Neural progenitor cell (in vitro differentiated cells): ENCODE measurements at places on chromosomes 4 and X. TPM values are rescaled to one million over a fixed set of nuclear protein-coding genes. Genes with fewer than 3 reads are reported as not detected.

The DAPP1 gene
- total RNA-seq: not detected in 2 replicates

The KCNIP4 gene
- total RNA-seq: 0.39 TPM in 1 of 2 replicates, not detected in the other

The REELD1 gene
- total RNA-seq: 0.06 TPM in 1 of 2 replicates, not detected in the other

The SERPINA7 gene
- total RNA-seq: not detected in 2 replicates

The VEGFD gene
- total RNA-seq: 0.46 TPM in 1 of 2 replicates, not detected in the other

The XKRX gene
- 1.4 and 1.5 TPM in 2 replicates for total RNA-seq

The LGI2 gene
- total RNA-seq: 0.56 and 0.99 TPM in 2 replicates

The DMRTC1 gene
- total RNA-seq: not detected in 2 replicates

The PLXNB3 gene
- total RNA-seq: 0.25 and 0.71 TPM in 2 replicates

The NCAPG gene
- total RNA-seq: 132 and 211 TPM in 2 replicates

GRCh38 chrX:29948653-29949052, 266.7 kb upstream of the MAGEB2 start:
- no peak for DNase-seq

GRCh38 chrX:30627818-30628652, 25.2 kb upstream of the GK start:
- DNase-seq: no peak

DNA sequence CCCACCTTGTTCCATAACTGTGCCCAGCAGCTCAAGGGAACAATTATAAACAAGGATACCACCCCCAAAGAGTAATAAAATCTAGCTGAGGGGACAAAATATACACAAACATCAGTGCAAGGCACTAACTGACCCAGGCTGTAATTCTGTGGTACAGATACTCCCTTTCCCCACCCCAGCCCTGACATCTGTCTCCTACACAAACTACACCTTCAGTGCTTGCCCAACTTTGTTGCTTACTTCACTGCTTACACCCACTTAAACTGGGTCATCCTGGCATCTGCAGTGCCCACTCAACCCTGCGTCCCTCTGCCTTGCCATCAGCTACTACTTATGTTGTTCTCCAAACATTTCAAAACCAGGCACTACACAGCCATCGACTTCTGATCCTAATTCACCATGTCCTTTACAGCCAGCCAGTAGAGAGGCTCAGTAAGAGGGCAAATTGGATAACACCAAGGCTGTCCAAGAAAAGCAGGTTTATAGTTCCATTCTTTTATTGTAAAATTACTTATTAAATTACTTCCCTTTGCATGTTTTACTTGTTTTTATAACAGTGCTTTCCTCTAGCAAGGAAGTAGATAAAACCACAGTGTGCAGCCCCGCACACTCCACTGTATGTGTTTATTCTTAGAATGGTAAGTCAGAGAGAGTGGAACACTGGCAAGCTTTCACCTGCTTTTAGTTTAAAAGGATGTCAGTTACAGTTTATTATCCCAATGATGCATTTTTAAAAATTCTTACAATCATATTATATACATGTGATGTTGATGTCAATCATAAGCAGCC, 149.6 kb downstream of the INPP4B start:
- DNase-seq: no peak

DNA sequence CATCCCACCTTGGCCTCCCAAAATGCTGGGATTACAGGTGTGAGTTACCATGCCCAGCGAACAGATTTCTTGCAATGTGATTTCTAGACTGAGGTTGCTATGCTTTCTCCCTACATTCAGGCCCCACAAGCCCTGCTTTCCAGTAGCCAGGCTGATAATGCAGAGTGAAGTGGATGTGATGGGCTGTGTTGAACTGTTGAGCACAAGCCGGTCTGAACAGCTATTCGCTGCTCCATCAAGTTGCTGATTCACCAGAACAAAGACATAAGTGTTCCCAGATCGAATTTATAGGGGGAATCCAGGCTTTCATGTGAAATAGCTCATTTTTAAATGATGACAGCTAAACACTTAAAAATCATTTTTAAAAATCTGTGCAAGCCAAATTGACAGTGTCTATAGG, 8.0 kb downstream of the NIPAL1 start:
- DNase-seq: no peak

DNA sequence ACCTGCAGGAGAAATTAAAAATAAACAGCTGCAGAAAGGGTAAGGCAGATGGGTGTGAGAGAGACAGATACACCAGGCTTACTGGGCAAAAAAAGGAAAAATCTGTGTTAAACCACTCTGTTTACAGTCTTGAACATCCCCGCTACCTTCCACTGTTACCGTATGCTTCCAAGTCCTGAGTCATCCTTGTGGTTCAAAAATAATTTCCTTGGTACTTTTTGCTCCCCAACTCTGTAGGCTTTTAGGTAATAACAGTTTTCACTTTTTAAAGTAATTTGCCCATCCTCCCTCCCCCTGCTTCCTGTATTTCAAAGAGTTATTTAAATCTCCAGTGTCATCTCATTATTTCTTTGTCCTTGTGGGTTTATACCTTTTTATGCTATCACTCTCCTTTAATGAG, 210.1 kb upstream of the FAT4 start:
- no peak for DNase-seq

DNA sequence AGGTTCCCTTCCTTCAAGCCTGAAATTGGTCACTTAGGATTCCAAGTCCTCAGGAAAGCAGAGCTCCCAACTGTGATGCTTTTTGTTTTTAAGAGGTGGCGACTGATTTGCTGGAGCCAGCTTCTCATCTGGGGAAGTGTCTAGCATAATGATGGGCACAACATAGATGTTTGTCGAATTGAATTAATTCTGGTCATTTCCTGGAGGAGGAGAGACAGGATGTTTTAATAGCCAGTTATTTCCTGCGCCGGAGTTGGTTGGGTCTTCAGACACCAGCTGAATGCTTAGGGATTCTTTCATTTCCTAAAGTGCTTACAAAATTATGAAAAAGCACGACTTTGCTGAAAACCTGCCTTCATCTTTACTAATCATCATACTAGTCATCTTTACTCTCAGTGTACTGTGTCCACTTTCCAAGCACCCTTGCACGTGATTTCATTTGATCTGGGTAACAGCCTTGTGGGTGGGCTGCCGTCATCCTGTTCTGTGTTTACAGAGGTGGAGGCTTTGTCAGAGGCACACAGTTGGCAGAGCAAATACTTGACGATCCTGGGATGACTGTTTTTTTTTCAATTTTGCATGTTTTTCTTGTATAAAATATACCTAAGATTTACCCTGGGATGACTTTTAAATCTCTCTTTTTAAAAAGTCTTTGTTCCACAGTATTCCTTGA, 49.5 kb downstream of the RGS12 start:
- DNase-seq: no peak

DNA sequence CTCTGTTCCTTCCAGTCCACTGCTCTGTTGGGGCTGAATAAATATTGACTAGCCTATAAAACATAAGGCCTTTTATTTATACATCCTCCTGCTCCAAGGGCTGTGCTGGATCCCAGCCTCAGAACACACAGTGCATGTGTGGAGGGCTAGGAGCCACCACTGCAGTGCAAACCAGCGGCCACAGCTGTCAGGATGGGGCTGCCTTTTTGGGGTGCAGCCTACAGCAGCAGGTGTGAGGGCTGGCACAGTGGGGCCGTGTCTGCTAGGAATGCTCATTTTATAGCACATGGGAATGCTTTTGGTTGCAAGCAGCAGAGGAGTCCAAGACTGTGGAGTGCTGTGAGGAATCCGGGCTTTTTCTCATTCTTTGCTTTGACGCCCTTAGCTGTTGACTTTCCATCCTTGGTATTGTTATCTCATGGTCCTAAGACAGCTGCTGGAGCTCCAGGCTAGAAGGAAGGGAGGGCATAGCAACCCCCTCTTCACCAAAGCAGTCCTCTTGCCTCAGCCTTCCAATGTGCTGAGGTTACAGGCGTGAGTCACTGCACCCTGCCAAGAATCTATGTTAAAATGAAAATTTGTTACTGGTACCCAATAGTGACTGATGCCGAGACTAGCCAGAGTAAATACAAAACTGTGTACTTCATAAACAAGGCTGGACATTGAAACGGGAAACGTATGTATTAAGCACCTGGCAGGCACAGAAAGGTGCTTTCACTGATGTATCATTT, 334.3 kb upstream of the GATB start:
- no peak for DNase-seq

- DNase-seq: peak; percentile 61
These were observed 7.0 kb downstream of the SFRP2 start for GRCh38 chr4:153781717-153782416.

DNA sequence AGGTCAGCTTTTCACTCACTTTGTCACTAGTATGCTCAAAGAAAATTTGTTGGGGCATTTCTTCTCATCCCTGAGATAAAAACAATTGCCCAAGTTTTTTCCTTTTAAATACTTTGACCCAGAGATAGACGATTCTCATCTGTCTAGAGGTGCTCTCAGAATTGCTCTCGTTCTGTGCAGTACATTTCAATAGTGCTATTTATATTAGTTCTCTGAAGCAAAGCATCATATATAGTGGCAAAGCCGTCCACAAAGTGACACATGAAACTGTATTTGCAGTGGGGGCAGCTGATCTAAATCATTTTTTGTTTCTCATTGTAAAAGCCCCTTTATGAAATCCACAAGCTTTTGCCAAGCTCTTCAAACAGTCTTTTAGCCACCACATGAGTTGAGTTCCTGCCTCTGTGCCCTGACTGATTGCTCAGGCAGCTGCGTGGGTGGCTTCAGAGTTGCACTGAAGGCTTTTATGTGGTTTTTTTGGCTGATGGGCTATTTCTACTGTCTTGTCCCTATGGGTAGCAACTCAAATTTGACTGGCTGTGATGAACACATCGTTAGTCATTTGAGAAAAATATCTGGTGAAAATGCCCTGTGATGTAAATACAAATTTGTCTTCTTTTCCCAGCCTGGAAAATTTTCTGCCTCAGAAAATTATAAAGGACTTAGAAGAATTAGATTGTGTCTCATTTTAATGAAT, 119.1 kb upstream of the OTUD4 start:
- DNase-seq: no peak

DNA sequence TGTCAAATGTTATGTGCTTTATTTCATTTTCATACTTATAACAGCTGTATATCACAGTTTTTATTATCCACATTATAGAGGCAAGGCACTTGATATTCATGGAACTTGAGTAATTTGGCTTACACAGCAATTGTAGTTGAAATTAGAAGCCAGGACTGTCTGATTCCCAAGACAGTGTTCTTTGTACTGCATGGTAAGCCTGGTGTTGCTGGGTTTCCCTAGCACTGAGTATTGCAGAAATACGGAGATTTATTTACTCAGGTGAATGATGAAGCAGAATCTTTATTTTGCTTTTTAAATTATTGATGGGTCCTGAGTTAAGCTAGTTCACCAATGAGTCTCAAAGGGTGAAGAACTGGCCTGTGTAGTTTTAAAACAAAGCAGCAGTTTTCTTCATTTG, 70.0 kb downstream of the UGT8 start:
- no peak for DNase-seq

DNA sequence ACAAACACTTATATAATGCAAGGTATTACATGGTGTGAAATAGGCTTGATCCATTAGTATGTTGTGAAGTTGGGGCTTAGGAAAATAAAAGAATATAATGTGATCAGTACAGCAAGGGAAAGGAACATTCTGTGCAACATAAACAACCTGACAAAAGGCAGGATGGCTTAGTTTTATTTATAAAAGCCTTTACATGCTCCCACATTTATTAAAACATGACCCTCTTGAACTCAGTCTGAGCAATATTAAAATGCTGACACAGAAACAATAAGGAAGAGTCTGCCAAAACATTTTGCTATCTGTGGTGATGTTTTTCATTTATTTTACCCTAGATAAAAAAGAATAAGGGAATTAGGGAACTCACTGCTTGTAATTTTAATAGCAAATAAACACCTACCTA, 519.7 kb downstream of the PCDH7 start:
- DNase-seq: no peak

DNA sequence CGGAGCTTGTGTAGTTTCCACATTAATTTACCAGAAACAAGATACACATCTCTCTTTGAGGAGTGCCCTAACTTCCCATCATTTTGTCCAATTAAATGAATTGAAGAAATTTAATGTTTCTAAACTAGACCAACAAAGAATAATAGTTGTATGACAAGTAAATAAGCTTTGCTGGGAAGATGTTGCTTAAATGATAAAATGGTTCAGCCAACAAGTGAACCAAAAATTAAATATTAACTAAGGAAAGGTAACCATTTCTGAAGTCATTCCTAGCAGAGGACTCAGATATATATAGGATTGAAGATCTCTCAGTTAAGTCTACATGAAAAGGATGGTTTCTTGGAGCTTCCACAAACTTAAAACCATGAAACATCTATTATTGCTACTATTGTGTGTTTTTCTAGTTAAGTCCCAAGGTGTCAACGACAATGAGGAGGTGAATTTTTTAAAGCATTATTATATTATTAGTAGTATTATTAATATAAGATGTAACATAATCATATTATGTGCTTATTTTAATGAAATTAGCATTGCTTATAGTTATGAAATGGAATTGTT, at the start of gene FGB:
Gene FGB (plus strand): TSS at position 315 of the 558 bp plus-strand sequence. CDS start 8 bp downstream, at position 323.
- no peak for DNase-seq

- DNase-seq: peak; percentile 55
These were observed at the start of gene GABRA4 for GRCh38 chr4:46993075-46994006. TSS of gene GABRA4 (minus strand) at chr4:46993581. CDS start at chr4:46993424, 157 bp downstream.

- DNase-seq: peak; percentile 24
These were observed 49.1 kb downstream of the TMEM165 start for GRCh38 chr4:55444827-55445226.

DNA sequence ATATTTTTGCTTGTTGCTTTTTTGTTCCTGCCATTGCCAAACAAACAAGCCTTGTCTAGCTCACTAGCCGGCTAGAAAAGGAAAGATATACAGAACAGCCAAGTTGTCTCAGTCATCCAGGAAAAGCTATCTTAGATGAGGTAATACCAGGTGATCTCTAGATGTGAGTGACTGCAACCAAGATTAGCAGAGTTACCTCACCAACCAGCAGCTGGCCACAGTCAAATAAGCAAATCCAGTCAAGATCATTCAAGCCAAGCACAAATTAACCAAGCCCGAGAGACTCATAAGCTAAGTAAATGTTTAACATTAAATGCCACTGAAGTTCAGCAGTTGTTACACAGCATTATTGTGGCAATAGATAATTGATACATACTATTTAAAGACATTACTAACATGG, 108.6 kb downstream of the CENPC start:
- no peak for DNase-seq

DNA sequence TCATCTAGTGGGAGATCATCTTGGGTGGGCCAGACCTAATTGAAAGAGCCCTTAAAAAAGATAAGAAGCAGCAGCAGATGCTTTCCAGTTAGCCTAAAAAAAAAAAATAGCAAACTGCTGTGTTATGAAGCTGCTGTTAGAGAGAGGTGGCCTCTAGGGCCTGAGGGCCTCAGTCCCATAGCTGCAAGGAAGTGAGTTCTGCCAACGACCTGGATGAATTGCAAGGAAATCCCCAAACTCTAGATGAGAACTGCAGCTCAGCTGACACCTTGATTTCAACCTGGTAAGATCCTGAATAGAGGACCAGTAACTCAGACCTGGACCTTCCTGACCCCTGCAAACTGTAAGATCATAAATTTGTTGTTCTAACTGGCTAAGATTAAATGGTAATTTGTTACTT, 275.2 kb downstream of the TENM3 start:
- no peak for DNase-seq

DNA sequence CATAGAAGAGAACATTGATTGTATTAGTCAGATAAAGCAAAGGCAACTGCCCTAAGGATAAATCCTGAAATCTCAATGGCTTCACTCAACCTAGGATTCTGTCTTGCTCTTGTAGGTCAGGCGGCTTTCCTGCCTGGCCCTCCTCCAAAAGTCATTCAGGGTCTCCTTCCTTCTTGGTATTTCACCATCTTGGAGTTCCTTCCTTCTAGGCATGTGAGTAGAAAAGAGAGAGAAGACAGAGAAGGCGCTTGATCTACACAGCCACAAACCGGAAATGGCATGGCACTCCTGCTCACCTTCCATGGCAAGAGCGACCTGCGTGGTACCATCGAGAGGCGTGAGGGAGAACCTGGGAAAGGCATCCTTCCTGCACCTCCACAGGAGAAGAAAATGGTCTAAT, 45.3 kb upstream of the HELT start:
- no peak for DNase-seq
